ENCODE measurements at places on chromosomes 11 and 22. TPM values are rescaled to one million over a fixed set of nuclear protein-coding genes. Genes with fewer than 3 reads are reported as not detected.

- no peak for DNase-seq
Observed at GRCh38 chr11:100619484-100619883, 67.6 kb upstream of the ARHGAP42 start.

DNA sequence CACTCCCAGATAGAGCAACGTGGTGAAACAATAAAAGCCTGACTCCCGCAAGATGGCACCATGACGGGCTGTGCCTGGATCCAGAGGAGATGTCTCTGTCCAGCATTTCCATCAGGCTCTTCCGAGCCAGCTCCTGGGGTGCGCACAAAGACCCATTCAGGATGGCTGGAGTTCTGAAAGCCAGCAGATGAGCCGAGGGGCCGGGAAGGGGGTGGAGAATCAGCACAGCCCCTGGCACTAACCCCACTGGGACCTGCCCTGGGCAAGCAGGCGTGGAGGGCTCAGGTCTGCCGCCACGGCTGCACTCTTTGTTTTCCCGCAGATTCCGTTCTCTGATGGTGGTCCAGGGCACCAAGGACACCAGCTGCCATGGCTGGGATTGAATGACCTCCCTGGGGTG is 97.2 kb upstream of the BLID start:
- no peak for DNase-seq

- no peak for DNase-seq
Observed at GRCh38 chr11:119795231-119795630, 66.2 kb upstream of the NECTIN1 start.

GRCh38 chr22:42561856-42562255 is 8.1 kb downstream of the SERHL2 start:
- no peak for DNase-seq

GRCh38 chr22:26487996-26488395 is 4.3 kb downstream of the SRRD start:
- DNase-seq: no peak

- DNase-seq: peak; percentile 23
Observed at GRCh38 chr11:119888119-119888518, 159.1 kb upstream of the NECTIN1 start.

GRCh38 chr11:119369132-119369925 is 12.2 kb downstream of the USP2 start:
- DNase-seq: no peak

DNA sequence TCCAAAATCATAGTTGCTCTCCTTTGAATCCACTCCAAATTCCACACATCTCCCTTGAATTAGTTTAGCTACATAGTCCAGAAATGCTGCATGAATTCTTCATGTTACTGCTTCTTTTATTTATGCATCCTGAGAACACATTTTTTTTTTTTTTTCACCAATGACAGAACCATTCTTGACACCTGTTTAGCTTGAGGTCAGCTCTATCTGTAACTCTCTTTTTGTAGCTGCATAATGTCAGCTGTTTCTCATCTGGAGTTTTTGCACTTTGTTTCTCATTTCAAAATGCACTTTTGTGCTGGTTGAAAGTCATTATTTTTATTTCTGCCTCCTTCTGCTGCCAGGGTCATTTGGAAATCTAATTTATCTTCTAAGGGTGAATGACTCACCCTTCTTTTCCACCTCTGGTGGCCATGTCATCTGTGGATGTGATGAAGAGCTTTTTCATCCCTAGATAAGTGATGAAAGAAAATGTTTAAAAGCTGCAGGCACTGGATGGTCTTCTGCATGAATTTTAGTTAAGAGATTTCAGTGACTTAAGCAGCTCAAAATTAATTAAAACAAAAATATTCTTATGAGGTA is 93.7 kb downstream of the JRKL start:
- DNase-seq: no peak

DNA sequence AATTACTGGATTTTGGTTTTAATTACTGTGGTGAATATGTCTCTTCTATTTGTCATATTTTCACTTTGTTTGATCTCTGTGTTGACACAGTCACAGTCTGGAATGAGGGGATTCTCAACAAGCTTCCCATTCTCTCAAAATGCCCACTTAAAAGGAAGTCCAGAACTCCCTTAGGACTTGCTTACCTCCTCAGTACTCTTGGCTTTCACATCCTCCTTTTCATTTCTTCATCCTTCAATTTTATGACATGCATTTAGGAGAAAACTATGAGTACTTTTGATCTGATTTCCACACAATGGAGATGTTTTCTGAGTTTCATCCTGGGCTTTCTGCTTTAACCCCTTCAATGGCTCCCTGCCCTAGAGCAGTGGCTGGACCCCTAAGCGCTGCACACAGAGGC is 49.3 kb upstream of the FLI1 start:
- DNase-seq: no peak

- DNase-seq: no peak
Observed at GRCh38 chr11:130858215-130858614, 58.1 kb downstream of the SNX19 start.

- DNase-seq: no peak
Observed at GRCh38 chr11:95984072-95984471, 60.2 kb upstream of the MTMR2 start.

DNA sequence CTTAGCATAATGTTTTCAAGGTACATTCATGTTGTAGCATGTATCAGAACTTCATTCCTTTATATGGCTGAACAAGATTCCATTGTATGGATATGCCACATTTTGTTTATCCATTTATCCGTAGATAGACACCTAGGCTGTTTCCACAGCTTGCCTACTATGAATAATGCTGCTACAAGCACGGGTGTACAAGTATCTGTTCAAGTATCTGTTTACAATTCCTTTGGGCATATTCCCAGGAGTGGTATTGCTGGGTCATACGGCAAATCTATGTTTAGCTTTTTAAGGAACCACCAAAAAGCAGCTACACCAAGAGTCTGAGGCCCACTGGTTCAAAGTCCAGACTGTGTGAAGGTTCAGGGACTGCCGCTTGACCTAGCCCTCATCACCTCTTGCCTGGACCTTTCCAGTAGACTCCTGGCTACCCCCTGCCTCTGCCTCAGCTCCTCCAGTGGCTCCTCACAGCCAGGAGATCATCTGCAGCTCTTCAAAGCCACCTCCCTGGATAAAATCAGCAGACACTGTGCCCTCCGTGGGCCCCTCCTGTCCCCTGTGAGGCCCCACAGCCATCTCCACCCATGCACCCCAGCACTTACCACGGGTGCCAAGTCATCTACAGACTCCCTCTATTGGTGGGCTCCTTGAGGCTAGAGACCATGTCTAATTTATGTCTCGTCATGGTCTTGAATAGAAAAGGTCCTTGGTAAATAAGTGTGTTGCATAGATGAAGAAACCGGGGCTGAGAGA is 160.3 kb downstream of the MN1 start:
- no peak for DNase-seq

GRCh38 chr11:20887137-20887536 is 217.8 kb downstream of the NELL1 start:
- DNase-seq: no peak

- DNase-seq: no peak
Observed at GRCh38 chr11:57241353-57241972, 4.4 kb upstream of the APLNR start.

GRCh38 chr11:26522912-26523610 is 49.0 kb downstream of the MUC15 start:
- no peak for DNase-seq

DNA sequence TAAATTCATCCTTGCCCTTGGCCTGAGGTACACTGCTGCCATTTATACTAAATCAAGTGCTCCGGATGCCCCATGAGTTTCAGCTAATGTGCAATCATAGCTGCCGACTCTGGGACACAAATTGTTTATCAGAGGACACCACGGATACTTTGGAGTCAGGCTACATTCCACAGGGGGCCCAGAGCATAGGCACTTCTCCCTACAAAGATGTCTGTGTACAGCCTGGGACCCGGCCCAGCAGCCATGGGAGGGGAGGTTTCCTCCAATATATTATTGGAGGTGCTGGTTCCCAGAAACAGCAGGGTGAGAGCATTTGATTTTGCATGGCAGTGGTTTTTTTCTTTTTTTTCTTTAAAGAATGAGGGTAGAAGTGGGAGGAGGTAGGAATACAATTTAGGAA is 31.3 kb downstream of the HTR3B start:
- no peak for DNase-seq

- DNase-seq: no peak
Observed at GRCh38 chr11:71180694-71181470, 71.5 kb downstream of the SHANK2 start.

- no peak for DNase-seq
Observed at GRCh38 chr11:130418210-130418609, 10.2 kb downstream of the ADAMTS8 start.

- no peak for DNase-seq
Observed at GRCh38 chr11:45048870-45049691, 97.4 kb upstream of the PRDM11 start.

DNA sequence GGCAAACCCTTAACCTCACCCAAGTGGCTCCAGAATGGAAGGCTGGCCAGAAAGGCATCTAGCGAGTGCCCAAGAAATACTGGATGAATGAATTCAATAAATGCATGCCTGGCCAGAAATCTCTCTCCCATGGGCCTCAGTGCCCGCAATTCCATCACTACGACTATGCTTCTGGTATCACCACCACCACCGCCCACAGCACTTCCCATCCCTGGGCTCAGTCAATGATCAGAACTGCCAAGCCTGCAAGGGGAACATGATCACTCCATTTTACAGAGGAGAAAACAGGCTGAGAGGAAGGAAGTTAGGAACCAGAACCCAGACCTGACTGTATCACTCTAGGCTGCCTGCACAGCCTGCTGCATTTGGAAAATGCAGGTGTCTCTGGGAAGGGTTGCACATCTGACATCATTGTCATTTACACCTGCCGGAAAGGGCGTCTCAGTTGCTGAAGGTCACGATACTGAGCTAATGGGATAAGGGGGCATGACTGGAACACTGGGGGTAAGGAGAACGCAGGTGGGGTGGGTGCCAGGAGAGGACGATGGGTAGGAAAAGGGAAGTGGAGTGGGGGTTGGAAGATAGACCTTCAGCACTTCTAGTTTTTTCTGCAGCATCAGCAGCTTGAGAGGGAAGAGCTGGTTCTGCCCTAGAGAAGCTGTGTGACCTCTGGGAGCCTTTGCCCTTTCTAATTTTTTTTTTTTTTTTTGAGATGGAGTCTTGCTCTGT is 3.2 kb downstream of the GPR152 start:
- no peak for DNase-seq

The CCDC87 gene
- polyA plus RNA-seq: 0.32 TPM

The FXYD6 gene
- 147 TPM for polyA plus RNA-seq

The SLC22A6 gene
- polyA plus RNA-seq: 20.2 TPM

The TRPM5 gene
- polyA plus RNA-seq: 2.9 TPM

The ZC3H12C gene
- 8.2 TPM for polyA plus RNA-seq

The WBP2NL gene
- polyA plus RNA-seq: 5.1 TPM

The C11orf52 gene
- 11.0 TPM for polyA plus RNA-seq

The BLID gene
- not detected for polyA plus RNA-seq
